ENCODE measurements at places on chromosomes 2 and 18. TPM values are rescaled to one million over a fixed set of nuclear protein-coding genes. Genes with fewer than 3 reads are reported as not detected.
A peak's percentile ranks its signal among the peaks of the same experiment; 100 is the strongest.

GRCh38 chr2:120239488-120240287, 13.0 kb upstream of the RALB start:
- peak; percentile 59 for DNase-seq

DNA sequence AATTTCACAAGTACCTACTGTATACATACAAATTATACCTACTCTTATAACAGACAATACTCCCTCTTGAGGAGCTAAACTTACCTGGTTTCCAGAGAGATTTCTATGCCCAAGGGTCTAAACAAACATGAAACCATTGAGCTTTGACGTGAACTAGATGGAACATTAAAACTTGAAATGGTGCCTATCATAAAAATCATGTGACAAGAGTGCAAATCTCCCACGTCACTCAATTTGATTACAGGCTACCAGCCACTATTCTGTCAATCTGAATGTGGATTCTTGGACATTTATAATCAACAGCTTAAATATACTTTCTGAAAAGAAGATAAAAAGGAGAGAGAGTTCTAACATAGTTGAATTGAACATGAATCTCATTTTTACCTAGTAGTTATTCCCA, 297.1 kb upstream of the SESTD1 start:
- no peak for DNase-seq

GRCh38 chr2:120616261-120616660, 119.4 kb upstream of the GLI2 start:
- DNase-seq = no peak

Gene SLC38A11
- not detected for total RNA-seq

Gene CNGA3
- not detected for total RNA-seq

Gene SPATA3
- total RNA-seq = not detected

Gene CDK15
- not detected for total RNA-seq

All from H9 (cell line).